Neural crest cell (in vitro differentiated cells): ENCODE measurements at places on chromosomes 11 and 22.

GRCh38 chr11:31387379-31387778, 17.7 kb downstream of the DNAJC24 start:
- no peak for DNase-seq

DNA sequence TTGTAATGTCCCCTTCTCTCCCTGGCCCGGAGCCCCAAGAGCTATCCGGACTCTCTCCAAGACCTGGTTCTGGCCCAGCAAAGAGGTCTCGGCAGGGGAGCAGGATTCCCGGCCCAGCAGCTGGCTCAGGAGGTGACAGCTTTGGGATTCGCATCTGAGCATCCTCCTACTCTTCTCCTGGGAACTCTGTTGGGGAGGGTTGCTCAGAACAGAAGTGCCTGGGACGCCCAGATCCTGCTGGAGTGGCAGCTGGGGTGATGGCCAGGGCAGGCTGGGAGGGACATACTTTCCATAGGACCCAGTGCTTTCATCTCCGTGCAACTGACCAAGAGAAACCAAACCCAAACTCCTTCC, 83.6 kb upstream of the PRODH start:
- DNase-seq: no peak

DNA sequence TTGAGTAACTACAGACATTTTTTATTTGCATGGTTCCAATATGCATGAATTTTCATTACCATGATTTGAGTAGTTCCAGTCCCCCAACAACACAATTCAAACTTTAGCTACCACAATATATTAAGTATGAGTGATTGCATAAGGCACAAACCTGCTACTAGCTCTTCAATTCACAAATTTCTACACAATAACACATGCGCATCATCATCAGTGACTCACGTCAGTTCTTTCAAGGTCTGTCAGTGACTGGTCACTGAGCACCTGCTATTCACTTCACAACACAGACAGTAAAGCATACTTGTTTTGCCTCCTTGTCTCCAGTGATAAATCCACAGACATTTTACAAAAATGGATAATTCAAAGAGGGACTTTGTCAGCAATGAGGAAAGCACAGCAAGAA, 435.1 kb upstream of the CCDC90B start:
- no peak for DNase-seq

- no peak for DNase-seq
Measured at GRCh38 chr11:133403900-133404299, 128.4 kb downstream of the OPCML start.

DNA sequence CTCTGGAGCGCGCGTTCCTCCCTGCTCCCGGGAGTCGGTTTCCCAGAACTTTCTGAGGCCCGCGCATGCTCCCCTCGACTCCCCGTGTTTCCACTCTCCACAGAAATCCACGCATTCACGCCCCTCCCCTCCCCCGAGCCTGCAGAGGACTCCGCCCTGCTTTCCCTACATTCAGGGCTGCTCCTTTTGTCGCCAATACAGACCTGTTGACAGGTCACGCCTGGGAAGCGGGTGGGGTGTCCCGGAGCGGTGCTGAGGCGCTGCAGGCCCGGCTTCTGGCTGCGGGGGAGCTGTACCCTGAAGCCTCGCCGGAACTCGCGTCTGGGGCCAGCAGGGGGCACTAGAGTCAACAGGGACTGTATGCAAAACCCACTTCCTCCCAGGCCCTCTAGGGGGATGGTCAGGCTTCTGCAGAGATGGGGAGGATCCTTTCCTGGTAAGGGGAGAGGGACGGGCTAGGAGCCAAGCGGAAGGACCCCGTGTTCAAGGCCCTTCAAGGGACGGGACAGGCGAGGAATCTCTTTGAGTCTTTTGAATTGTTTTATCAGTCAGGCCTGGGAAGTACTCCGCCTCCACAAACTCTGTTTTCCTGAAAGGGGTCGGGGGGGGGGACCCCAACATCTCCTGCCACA, at the start of gene PRAME:
Gene PRAME (minus strand): TSS at position 294 of the 632 bp plus-strand sequence. CDS start 2,433 bp downstream, outside the sequence.
- DNase-seq: peak; percentile 80

DNA sequence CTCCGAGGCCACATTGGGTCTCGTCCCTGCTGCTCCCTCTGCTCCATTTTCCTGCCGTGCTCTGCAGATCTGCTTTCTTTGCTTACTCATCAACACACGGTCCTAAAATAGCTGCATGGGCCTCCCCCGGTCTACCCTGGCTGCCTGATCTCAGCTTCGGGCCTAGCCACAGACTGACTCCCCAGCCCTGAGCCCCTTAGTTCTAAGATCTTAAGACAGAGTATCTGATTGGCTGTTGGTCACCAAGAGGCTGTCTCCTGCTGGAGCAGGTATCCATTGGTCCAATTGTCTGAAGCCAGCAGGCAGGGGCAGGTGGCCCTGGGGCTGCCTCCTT, 53.7 kb upstream of the NECTIN1 start:
- DNase-seq: no peak
